Neural progenitor cell (in vitro differentiated cells): ENCODE measurements at places on chromosomes 6 and 20.

DNA sequence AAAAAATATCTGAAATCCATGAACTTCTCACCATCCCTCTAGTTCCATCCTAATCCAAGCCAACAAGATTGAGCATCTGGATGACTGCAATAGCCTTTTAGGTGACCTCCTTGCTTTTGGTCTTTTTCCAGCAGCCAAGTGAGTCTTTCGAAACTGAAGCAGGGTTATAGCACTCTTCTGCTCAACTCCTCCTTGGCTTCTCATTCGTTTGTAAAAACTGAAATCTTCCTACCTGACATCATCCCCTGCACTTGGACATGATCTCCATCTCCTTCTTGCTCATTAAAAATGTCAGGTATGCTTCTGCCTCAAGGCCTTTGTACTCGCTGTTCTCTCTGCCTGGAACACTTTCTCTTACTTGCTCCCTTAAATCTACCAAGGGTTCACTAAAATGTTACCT is 46.0 kb downstream of the STX7 start:
- no peak for DNase-seq

DNA sequence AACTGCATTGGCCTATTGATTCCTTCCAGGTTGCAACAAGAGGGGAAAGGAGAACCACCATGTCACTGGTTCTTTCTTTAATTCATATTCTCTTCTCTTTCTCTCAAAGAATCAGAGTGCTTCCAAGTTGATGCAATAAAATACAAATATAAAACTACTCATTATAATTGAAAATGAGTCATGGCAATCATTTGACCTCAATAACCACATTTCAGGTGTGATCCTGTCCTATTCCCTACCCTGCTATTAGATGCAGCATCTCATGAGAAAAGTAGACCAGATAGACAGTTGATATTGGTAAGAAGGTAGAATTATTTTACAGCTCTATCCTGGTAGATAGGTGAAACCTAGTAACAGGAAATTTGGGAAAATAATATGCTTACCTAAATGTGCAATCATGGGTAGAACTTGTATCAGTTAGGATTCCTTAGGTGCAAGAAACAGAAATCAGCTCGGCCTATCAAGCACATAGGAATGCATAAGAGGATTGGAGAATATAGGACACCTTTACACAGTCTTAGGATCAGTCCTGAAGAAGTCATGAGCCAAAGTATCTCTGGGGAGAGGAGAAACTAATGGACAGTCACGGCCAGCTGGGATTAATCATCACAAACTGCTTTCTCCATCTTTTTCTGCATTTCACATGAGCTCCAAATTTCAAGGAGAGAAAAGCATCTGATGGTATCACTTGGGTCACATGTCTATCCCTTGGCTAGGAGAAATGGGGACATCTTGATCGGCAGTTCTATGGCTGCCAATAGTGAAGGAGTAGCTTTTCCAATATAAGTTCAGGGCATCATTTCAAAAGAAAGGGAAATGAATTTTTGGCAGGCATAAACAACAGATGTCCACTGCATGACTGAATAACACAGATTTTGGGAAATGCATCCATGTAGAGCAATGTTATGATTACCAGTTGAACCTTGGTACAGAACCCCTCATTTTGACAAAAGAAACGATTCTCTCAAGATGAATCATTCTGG is 19.3 kb upstream of the RNF146 start:
- no peak for DNase-seq

DNA sequence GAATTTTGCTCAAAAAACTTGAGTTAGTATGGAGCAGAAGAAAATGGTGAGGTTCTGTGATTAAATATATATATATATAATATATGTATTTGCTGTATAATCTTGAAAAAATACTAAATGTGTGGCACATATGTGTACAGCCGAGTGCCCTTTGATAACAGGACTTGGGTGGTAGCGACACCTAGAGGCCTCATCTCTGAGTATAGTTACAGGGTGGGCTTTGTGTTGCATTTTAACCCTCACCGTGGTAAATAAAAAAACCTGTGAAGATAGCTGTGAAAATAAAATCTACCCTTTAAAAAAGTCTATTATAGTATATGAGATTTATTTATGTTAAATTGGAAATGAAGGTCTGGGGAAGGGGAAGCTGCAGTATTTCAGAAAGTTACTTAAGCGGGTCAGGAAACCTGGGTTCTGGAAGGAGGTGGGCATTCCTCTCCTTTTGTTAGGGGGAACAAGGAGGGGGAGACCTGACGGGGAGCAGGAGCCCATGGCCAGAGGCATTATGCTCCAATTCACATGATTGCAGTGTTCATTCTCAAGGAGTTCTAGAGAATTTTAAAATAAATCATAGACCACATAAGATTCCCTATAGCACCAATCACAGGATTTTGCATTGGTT is 82.7 kb downstream of the SH3BGRL2 start:
- DNase-seq, result peak; percentile 78

GRCh38 chr20:51926670-51927305 is 124.5 kb upstream of the SALL4 start:
- DNase-seq, result no peak

DNA sequence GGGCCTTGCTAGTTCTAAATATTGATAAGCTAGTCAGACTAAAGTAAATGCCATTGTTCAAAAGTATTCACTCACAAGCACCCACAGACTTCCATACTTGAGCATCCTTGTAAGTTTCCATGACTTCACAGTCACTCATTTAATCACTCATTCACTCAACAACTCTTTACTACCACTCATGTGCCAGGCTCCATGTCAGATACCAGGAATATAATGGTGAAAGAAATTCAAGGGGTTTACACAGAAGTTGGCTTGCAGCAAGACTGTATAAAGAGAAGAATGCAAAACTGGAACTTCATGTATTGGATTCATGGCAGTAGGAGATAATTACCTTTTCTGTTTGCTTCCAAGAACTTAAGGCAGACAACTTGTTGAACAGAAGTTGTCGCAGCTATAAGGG is 36.6 kb downstream of the ADGRF1 start:
- no peak for DNase-seq

- no peak for DNase-seq
Measured at GRCh38 chr6:89888871-89889270, 5.4 kb upstream of the GJA10 start.

GRCh38 chr6:27073441-27073840 is 174.1 kb upstream of the PRSS16 start:
- DNase-seq, result no peak

DNA sequence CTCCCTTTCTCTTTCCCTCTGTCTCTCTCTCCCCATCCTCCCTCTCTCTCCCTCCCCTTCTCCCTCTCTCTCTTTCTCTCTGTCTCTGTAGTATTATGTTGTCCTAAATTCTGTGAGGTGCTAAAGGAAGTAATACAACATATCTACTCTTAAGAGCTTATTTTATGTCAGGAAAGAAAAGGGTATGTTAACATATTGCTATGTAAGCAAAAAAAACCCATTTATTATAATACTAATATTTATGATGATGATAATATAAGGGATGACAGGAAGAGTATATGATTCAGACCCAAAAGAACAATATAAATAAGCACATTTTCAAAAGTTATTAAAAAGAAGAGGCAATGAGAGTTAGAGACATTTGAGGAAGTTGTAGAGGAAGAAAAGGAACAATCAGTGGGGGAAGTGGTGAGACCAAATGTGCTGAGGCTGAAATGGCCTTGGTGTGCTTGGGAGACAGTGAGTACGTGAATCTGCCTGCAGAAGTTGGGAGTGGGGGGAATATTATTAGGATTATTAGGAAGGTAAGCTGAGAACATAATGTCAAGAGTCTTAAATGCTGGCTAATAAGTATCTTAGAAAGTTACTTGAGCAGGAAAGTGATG is 303.6 kb upstream of the FERMT1 start:
- DNase-seq, result no peak

GRCh38 chr6:1393641-1394283 is 4.4 kb downstream of the FOXF2 start:
- DNase-seq, result peak; percentile 52

DNA sequence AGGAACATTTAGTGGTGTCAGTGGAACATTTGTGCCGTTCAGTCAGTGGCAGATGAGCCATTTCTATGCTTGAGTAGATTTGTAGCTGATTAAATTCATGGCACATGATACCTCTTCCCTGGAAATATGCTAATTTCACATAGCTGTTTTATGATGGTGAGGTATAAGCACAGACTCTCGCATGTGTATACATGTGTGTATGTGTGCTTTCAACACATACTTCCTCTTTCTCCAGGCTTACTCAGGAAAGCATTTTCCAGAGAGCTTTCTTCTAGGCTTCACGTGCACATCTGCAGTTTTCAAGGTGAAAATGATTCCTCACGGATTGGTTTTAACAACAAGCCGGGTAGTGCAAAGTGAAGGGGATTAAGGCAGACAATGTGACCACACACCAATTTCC is 396.5 kb downstream of the HDGFL1 start:
- no peak for DNase-seq

DNA sequence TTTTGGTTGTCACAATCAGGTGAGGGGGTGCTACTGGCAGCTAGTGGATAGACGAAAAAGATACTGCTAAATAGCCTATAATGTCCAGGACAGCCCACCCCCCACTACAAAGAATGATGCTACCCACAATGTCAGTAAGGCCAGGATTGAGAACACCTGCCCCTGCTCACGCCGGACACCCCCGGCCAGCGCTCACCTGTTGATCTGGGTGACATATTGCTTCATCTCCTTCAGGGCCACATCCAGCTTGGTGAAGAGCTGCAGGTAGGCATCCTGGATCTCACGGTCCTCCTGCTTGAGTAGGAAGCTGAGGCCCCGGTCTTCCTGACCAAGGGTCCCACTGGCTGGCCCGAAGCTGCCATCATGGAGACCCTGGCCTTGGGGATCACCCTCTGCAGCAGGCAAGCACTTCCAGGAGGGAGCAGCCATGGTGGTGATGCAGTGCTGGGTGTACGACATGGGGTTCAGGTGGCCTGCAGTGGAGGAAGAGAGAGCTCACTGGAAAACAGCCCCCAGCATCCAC is 178.6 kb downstream of the PREX1 start:
- DNase-seq, result no peak

- DNase-seq, result no peak
Measured at GRCh38 chr6:44291841-44292240, 21.3 kb downstream of the AARS2 start.

GRCh38 chr6:136251394-136251793 is 1.3 kb upstream of the MTFR2 start:
- DNase-seq, result no peak

DNA sequence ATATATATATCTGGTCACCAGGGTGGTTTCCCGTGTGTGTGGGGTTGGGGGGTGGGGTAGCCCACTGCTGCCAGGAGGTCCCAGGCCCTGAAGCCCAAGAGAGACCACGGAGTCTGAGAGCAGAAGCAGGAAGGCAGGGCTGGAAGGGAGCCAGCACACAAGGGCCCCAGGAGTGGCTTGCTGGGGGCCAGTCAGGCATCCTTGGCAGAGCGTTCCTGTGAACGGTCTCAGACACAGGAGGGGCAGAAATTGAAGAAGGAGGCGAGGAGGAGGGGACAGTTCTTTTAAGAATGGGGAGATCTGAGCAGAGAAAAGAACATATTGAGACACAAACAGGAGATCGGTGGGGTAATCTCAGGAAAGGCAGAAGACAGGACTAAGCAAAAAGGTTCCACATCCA is 1.9 kb upstream of the EBF4 start:
- DNase-seq, result no peak

GRCh38 chr6:89828988-89829471 is 650 bp upstream of the CASP8AP2 start:
- peak; percentile 9 for DNase-seq

DNA sequence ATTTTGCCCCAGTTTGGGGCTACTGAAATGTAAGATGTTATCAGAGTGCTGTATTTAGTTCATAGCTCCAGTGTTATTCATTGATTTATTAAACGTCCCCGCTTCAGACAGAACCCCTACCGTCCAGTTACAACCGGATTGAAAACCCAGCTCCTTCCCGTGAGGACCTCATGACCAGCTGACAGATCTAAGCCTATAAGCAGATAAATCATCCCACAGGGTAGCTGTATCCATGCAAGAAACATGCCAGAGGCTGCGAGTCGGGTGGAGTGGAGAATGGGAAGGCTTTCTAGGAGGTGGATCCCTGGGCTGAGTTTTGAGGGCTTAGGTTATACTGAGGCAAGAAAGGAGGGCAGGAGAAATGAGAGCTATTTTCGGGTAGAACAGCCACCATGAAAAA is 260.0 kb downstream of the ARID1B start:
- DNase-seq, result no peak

- DNase-seq, result peak; percentile 44
Measured at GRCh38 chr6:62775427-62776022, 435.7 kb upstream of the FKBP1C start.

- no peak for DNase-seq
Measured at GRCh38 chr20:56842056-56842455, 212.9 kb downstream of the TFAP2C start.

DNA sequence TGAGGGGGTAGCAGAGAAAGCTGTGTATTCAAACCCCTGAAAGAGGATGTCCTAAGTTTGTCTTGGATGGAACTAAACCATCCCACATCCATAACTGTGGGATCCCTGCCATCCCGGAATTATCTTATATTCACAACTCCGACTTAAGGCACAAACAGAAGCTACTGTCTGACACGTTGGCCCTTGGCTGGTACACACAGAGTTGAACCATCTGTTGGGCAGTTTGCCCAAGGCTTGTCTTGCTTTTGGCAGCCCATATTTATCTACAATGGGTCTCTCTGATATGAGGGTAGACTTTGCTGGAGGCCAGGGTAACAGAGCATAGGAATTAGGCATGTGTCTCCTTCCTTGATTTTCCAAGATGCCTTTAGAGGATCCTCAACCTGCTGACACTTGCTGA is 116.6 kb upstream of the PROKR2 start:
- DNase-seq, result no peak

DNA sequence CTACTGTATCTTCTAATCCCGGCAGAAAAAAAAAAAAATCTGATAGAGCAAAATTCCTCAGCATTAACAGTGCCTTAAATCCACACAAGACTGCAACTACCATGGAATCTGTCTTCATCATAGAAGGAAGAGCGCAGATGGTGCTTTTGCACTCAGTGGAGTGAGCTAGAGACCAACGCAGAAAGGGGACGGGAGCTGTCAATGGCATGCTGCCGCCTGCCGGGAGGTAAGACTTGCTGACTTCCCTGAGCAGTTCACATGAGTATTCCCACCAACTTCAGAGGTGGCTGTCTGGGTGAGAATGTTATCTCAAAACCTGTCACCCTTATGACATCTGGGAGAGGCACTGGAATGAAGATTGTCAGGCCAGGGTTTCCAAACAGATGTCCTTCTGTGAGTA is 35.6 kb downstream of the DZANK1 start:
- DNase-seq, result no peak

GRCh38 chr6:148223424-148223842 is 119.2 kb upstream of the SASH1 start:
- DNase-seq, result no peak
